Activated CD4-positive, alpha-beta T cell treated with anti-CD3 and anti-CD28 coated beads, Interleukin-2, Interleukin-6, amounts not matched to agents 100 ng/mL and 50 ng/mL, durations not matched to agents 16 hours and 8 hours (primary cell): ENCODE measurements at places on chromosomes 5 and 9.
A peak's percentile ranks its signal among the peaks of the same experiment; 100 is the strongest.

DNA sequence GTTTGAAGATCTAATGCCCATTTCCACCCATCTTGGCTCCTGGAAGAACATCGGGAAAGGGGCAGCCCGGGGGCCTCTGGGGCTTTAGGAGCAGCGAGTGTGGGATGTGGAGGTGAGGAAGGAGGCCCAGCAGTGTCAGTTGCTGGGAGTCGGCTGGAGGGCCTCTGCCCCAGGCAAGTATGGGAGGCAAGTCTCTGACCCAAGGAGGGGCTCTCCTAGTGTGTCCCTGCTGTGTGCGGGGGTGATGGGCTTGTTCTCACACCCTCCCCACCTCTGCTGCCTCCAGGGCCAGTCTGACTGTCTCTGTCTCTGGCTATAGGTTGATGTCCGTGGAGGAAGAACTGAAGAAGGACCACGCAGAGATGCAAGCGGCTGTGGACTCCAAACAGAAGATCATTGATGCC lies 129.7 kb downstream of the DAB2IP start:
- no peak for DNase-seq

GRCh38 chr5:102762095-102762534 lies 7.0 kb downstream of the PAM start:
- peak; percentile 75 for DNase-seq

GRCh38 chr9:20476912-20477521 lies 145.3 kb downstream of the MLLT3 start:
- no peak for DNase-seq

DNA sequence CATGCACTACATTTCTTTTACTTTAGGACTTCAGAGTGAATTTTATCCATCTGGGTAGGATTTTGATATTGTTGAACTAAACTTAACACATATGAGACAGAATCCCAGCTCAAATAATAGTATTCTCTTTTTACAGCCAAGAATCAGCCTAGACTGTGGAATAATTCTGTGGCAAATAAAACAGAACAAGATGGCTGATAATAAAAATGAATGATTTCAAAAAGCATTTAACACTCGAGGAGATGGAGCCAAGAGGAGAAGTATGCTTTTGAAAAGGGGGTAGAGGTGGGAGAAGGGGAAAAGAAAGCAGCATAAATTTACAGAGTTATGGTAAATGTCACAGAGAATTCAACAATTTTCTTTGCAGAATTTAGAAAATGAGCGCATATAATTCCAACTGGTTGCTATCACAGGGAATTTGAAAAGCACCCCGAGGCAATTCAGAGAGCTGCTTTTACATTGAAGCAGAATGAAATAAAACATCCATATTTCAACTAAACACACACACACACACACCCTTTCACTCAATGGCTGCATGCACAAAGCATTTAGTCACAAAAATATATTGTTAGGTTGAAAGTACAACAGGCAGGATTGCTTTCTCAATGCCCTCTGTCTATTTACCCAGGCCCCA lies 60.2 kb upstream of the DMAC1 start:
- no peak for DNase-seq

DNA sequence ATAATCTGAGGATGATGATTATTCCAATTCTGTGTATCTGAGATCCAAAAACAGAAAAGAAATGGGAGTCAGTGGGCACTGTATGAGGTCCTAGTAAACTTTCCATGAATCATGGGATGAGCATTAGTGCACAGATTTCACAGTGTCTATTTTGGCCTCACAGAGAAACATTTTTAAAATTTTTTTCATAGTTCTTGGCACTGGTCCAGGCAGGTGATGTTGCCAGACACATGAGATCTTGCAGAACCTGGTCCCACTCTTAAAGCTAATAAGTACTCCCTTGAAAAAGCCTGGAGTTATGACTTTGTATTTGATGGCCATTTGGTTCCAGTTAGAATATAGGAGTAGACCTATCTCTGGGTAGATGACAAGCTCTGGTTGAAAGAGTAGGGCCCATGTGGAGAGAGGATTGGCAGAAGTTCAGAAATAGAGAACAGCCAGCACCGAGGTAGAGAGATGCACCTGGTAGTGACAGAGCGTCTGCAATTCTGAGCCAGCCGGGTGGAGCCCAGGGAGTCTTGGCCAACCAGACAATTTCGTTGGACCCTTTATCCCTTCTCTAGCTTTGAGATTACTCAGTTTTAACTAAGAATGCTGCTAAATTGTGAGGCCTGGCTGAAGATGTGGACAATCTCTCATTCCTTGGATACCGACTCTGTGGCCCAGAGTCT lies 6.3 kb upstream of the TNFSF15 start:
- no peak for DNase-seq

DNA sequence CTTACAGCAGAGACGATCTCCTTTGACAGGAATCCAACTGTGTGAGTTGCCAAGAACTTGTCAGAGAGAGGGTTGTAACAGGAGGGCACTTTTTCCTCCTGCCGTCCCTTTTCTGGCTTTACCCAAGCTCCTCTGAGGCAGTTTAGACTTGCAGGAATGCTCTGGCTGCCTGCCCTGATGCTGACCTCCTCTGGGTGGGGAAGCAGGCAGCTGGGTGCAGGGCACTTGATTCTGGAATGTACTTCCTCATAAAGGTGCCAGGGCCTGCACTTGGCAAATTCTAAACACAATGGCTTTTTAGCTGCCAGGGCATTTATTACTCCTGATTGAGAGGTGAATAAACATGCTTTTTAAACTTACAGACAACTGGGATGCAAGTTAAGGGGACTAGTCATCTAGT lies 190.4 kb downstream of the EPB41L4A start:
- DNase-seq, result no peak

DNA sequence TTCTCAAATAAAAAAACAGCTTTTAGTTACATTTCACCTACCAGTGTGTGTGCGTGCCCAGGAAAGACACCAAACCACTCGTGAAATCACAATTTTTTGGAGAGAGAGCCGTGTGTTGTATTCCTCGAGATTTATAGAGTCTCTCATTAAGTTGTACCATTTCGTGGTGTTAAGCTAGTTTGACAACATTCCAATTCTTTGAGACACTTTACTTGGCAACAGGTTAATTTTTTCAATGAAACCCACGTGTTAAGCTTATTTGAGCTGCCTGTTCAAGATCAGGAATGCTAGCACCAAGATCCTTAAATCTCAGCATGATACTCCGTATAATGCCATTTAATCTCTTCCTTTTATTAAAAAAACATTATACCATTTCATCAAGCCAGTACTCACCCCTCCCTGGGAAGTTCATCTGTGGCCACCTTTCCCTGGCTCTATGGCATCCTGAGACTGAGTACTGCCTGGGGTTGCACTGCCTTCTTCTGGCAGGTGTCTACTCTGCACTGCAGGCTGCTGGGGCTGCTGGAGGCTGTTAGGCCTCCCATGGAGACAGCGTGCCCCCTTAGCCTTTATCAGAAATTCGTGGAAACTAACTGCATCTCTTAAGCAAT lies 143.7 kb downstream of the ARHGAP26 start:
- DNase-seq, result no peak
